ENCODE measurements at places on chromosomes 2 and 18.
A peak's percentile ranks its signal among the peaks of the same experiment; 100 is the strongest.

DNA sequence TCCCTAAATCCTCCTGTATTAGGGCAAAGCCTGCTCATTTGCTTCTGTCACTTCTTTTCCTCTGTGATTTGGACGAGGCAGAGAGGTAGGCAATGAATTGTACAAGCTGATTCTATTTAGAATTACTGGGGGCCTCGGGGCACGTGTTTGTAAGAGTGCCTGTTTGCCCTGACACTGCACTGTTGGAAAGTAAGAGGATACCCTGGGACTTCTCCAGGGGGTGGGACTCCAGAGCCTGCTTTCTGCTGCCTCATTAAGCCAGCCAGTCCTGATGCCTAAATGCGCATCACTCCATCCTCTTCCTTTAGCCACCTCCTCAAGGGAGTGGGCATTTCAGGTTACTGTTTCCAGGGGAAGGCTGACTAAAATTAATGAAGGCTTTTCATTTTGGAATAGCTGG, 134.3 kb downstream of the TDRD15 start:
- no peak for DNase-seq

- no peak for DNase-seq
These were observed 10.5 kb downstream of the C1QL2 start for GRCh38 chr2:119147776-119148715.

DNA sequence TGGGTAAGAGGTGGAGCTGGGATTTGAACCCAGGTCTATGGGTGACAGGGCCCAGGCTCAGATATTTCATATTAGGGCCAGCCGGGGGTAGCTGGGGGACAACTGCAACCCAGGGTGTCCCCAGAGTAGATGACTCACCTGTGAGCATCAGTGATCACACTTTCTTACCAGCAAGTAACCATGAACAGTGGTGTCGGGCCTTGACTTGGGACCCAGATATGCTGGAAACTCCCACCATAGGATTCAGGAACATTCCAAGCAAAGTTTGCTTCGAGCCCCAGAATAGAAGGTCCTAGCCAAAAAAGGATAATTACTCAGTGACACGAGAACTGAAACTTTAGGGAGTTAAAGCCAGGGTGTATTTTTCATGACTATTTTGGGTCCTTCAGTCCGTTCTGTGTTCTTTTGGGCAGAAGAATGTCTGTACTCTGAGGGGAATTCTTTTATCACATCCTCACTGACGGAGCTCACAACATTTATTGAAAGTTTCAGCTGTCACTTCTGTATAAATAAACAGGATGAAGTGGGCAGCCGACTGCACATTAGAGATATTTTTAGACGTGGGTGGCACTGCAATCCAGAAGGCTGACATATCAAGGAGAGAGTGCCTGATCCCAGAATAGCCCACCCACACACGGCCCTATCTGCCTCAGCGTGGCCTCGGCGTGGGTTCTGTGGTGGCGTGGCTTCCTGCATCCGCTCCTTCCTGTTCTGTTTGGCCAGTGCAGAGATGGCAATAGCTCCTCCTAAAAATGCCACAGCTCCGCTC, 45.6 kb downstream of the RAMP1 start:
- peak; percentile 58 for DNase-seq

- no peak for DNase-seq
These were observed 76.0 kb upstream of the EPC2 start for GRCh38 chr2:148568597-148568996.

DNA sequence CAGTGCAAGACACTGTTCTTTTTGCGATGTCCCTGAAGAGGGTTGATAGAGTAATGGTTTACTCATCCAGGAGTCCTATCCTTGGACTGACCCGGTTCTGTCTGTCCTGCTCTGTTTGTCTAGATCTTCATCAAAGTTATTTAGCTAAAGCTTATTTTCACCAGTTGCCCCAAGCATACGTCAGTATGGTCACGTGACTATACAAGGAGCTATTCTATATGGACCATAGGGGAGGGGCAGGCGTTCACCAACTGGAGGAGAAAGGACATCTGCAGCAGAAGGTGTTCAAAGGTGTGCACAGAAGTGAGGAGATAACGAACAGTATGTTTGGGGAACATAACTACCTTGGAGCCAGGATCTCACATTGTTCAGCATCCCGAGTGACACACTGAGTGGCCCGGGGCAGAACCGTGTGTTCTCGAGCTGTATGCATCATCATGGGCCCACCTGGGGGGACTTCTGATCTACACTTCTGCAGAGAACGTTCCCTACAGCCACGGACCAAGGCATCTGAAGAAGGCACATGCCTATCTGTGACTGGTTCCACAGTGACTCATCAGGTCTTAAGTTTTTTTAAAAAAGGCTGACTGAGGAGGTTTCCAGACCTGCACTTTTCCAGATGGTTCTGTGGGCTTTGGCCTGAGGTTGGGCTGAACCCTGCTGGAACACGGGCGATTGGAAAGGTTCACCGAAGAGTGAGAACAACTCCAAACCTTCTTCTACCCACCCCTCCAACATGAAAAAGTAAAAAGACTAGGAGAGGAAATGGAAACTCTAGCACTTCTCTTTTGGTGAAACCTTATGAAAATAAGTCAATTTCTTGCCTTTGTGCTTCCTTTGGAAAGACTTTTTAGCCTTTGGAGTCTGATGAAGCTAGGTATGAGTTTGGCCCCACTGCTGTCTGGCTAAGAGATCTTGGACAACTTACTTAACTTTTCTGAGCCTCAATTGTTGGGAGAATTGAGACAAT, 68.6 kb upstream of the YWHAQ start:
- no peak for DNase-seq

DNA sequence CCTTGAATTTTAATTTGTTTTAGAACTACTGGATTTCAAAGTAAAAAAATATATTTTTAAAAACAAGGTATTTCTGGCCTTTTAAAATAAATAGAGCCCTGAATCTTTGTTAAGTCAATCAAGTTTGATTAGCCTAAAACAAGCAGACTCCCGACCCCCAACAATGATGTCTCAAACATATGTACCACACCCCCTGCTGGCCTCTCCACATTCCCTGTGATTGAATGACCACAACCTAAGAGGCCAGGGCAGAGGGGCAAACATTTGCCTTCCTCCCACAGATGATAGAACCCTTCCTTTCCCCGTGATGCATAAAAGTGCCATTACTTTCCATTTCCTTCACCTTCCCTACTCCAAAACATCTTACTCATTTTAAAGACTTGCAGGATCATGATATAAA, 130.9 kb downstream of the STK39 start:
- no peak for DNase-seq

DNA sequence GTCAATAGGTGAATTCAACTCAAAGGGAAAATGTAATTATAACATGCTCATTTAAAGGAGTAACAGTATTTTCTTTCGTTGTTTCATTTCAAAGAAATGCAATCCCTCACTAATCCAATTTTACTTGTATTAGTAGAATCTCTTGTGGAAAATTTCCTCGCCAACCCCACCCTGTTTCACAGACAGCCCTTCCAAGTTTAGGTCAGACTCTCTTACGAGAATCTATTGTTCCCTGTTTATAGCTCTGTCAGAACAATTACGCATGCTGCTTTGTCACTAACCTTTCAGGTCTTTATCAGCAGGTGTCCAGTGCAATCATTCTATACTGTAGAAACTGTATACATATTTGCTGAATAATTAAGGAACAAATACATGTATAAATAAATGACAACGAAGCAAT, 657.8 kb upstream of the LINC00305 start:
- no peak for DNase-seq

DNA sequence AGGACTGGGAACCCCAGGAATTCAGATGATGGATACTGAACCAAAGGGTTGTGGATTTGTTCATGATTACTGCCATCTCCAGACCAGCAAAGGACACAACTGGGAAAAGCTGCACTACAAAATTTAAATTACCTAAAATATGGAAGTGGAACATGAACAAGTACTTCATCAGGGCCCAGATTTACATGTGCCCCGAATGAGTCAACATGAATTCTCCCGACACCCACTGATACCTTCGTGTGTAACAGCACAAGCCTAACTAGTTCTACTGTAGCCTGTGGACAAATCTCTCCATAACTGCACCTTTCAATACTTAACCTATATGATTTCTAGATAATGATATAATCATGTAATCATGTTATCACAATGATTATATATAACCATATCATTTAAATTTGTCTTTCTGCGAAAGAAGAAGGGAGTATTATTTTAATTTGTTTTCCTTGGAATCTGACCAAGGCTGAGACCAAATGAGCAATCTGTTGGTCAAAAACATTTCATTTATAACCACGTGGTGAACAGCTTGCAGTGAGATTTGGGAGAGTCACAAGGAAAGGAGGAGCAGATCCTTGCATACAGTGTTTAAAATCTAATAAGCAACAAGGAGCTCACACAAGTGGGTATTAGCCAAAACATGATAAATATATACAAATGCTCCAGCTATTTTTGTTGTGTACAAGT, 70.5 kb downstream of the CACNB4 start:
- no peak for DNase-seq

GRCh38 chr2:47645246-47645645, 137.7 kb upstream of the MSH6 start:
- no peak for DNase-seq

GRCh38 chr2:11203480-11203879, 48.2 kb downstream of the SLC66A3 start:
- DNase-seq: no peak

DNA sequence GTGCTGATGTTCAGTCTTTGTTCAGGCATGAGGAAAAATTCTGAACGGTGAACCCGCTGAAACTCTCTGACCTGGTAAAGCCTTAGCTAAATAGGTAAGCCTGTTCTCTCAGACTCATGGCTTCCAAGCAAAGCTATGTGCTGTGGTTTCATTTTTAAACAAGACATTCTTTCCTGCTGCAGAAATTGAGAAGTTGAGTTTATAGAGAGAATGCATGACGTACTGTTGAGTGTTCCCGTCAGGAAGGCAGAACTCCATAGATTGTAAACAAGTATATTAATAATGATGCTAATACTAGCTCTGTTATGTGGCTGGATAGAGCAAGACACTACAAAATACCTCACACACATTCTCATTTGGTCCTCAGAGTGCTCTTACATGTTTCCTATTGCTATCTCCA, 424.0 kb upstream of the CRIM1 start:
- no peak for DNase-seq

DNA sequence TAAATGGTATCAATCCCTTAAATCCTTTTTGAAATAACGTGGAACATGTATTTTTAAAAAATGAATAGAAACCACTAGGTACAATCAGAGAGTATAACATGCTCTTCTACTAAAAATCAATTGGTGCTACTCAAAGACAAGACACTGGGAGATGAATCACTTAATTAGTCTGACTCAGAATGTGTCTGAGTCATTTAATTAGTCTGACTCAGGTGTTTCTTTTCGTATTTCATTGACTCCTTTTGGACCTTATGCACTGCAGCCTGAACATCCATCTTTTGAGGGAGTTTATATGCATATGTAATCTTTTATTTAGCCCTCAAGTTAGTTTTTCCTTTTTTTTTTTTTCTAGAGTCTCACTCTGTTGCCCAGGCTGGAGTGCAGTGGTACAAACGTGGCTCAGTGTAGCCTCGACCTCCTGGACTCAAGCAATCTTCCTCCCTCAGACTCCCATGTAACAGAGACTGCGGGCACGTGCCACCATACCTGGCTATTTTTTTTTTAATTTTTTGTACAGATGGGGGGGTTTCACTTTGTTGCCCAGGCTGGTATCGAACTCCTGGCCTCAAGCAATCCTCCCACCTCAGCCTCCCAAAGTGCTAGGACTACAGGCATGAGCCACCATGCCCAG, 26.5 kb downstream of the PPP4R3B start:
- no peak for DNase-seq

DNA sequence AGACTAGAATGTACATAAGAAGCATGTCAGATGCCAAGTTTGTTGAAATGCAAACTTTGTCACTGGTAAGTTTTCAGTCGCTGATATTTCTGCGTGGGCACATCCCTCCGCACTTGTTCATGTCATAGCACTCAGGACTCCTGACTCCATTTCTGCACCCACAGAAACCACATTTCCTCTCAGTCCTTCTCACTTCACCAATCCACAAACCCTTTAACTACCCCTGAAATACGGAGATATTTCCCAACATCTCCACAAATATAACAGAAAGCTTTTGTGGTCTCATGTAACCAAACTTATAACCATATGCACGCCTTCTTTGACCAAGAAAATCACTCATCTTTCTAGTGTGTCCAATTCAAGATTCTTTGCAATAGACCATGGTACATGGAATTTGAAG, 276.9 kb upstream of the ERBB4 start:
- DNase-seq: no peak

- no peak for DNase-seq
These were observed 10.4 kb upstream of the DOCK10 start for GRCh38 chr2:225052703-225053102.

- peak; percentile 29 for DNase-seq
These were observed 110.9 kb downstream of the FAM210A start for GRCh38 chr18:13615432-13615861.

- DNase-seq: peak; percentile 48
These were observed at the start of gene ZSWIM2 for GRCh38 chr2:186848873-186849578. Gene ZSWIM2 (minus strand): TSS chr2:186849170. CDS start chr2:186849130, 40 bp downstream.

- no peak for DNase-seq
These were observed 58.1 kb downstream of the MAP3K19 start for GRCh38 chr2:134988994-134989605.

DNA sequence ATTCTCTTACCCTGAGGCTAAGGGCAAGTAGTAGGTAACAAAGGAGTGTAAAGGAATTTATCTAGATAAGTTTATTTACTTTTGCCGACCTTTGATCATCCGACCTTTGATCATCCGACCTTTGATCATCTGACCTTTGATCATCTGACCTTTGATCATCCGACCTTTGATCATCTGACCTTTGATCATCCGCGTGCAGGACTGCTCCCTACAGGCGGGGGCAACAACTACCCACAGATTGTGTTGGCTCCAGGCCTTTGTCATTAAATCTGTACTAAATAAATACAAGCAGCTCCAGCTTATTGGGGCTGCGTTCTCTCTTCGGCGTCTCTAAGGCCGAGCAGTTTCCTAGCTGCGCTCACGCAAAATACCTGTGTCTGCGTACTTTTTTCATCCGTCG, 56.6 kb downstream of the ZNF638 start:
- no peak for DNase-seq

Data from ureter (tissue), 1 donor.